Neural progenitor cell (in vitro differentiated cells): ENCODE measurements at places on chromosomes 2 and 18.

GRCh38 chr2:98091738-98092137, 4.8 kb downstream of the VWA3B start:
- no peak for DNase-seq

GRCh38 chr2:214328941-214329340, 81.9 kb upstream of the VWC2L start:
- DNase-seq = peak; percentile 45

GRCh38 chr2:12818416-12819102, 101.8 kb downstream of the TRIB2 start:
- no peak for DNase-seq

DNA sequence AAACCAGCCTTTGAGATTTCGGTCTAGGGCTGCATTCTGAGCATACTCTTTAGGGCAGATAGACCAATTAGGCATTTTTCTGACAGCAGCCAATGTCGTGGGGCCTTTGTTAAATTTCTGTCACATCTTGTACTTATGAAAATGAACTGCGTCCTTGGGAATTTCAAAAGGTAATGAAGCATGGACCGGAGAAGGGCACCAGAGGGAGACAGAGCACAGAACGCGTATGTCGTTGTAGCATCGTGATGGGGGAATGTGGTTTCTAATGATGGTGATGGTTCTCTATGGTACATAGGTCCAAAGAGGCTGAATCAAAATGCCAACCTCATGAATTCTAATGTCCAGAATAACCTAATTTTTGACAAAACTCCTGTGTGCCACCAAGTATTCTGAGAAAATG, 483.9 kb upstream of the CRIM1 start:
- no peak for DNase-seq

DNA sequence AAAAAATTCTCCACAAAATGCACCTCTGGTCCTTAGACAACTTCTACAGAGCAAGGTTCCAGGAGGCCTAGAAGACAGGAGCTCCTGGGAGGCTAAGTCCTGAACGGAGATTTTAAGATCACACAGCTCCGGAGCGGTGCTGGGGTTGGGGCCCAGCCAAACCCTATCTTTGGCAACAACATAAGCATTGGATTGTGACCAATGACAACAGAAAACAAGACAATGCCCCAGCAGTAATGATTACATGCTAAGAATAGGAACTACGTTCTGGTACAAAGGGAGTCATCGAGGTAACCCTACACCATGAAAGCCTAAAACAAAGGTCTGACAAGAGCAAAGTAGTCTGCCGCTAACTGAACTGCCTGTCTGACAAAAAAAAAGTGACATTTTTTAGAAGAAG, 171.2 kb downstream of the CMPK2 start:
- DNase-seq = peak; percentile 39

DNA sequence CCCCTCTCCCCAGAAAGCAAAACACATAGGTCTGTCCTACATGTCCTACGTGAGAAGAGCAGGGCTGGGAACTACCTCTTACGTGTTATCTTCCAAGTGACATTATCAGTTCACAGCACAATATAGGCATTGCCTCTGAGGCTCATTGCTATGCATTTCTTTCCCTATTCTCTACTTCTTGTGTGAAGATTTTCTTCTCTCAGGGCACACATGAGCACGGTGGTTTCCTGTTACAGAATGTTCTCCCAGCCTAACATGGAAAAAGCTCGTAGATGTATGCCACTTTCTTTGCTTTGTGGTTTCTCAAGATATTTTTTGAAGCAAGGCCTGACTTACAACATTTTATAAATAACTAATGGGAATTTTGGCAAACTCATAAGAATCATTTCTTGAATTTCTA, 19.4 kb upstream of the DSC3 start:
- DNase-seq = no peak
